Stimulated activated CD8-positive, alpha-beta memory T cell treated with anti-CD3 and anti-CD28 coated beads, Interleukin-4, amount 100 ng/mL, for 24 hours (primary cell): ENCODE measurements at places on chromosomes 12 and 14.

- DNase-seq, result no peak
These were observed 89.1 kb upstream of the STAC3 start for GRCh38 chr12:57340104-57340503.

- no peak for DNase-seq
These were observed 15.7 kb downstream of the FAR2 start for GRCh38 chr12:29164477-29165393.

GRCh38 chr14:105439710-105440553, 20.3 kb downstream of the MTA1 start:
- DNase-seq, result no peak

DNA sequence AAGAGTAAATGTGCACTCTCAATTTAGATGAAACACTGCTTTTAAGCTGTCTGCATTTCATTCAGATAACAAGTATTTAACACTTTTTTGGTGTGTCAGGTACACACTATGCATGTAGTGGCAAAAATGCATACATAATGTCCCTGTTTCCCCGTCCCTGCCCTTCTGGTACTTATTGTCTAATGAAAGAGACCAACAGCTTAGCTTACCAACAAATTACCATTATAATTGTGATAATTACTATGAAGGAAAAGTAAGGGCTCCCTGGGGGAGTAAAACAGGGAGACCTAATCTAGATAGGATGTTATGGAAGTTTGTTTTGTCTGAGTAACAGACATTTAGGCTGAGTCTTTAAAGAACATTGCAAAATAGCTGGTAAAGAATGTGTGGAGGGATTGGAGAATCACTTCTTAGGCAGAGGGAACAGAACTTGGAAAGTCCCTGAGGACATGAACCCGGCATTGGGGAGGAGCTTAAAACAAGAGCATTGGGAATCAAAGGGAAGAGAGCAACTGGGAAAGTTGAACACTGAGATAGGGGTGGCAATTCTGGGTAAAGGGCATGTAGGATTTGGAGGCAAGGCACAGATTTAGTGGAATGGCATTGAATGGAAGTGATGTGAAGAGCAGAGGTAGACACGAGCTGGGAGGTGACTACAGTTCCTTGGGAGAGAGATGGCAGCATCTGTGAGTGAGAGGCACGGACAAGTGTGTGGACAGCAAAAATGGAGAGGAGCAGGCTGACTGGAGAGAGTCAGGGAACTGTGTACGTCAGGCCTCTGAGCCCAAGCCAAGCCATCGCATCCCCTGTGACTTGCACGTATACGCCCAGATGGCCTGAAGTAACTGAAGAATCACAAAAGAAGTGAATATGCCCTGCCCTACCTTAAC, 181.6 kb downstream of the GRIP1 start:
- DNase-seq, result no peak

GRCh38 chr14:93712838-93713724, 75.2 kb downstream of the PRIMA1 start:
- DNase-seq, result no peak

- no peak for DNase-seq
These were observed 43.5 kb downstream of the NEUROD4 start for GRCh38 chr12:55063291-55063690.

DNA sequence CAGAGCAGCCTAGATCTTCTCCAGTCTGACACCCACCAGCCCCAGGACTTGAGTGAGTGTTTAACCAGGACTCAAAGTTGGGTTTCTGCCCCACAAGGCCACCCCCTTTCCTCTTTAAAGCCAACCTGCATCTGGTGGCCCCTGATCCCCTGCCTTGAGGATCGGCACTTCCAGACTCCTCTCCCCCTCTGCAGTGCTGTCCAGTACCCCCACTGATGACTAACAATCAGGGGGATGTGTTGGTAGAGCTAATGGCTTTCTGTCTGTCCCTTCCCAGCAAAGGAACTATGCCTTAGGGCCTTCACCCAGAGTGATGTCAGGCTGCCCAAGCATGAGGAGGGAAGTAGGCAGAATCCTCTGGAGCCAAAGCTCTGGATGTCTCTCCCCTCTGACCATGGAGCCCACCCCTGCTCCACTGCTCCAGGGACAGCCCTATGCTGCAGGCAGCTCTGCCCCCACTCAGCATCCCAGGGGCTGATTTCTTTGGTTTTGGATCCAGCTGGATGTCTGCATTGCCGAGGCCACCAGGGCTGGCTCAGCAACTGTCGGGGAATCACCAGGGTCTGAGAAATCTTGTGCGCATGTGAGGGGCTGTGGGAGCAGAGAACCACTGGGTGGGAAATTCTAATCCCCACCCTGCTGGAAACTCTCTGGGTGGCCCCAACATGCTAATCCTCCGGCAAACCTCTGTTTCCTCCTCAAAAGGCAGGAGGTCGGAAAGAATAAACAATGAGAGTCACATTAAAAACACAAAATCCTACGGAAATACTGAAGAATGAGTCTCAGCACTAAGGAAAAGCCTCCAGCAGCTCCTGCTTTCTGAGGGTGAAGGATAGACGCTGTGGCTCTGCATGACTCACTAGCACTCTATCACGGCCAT, 42.9 kb downstream of the DAD1 start:
- DNase-seq, result no peak

GRCh38 chr12:25301798-25302197, 51.1 kb upstream of the KRAS start:
- DNase-seq, result no peak

DNA sequence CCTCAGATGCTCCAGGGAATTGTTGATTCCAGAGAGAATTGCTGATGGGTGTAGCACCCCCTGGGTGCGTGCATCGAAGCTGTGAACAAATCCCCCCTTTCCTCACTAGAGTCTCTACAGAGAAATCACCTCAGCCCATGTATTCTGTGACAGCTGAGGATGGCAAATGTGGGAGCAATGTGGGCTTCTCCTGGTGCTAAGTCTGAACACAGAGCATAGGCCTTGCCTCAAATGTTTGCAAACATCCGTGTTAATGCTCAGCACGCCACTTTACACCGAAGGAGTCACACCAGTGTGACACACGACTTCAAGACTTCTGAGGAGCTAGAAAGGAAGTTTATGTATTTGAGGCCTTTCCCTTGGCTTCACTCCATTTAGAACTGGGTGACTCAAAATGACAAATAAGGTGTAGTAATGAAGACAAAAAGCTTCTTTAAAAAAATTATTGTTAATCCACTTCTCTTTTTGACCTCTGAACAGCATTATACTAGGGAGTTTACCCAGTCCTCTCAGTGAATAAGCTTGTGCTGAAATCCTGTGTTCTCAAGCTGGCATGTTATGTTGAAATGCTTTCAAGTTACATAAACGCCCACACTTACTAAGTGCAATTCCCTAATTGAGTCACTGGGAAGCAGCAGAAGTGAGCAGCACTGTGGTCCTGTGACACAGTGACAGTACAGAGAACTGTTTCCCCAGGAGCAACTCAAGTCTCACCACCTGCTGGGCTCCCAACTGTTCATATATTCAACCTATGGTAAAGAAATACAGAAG, 92.9 kb downstream of the FAR2 start:
- DNase-seq, result no peak

DNA sequence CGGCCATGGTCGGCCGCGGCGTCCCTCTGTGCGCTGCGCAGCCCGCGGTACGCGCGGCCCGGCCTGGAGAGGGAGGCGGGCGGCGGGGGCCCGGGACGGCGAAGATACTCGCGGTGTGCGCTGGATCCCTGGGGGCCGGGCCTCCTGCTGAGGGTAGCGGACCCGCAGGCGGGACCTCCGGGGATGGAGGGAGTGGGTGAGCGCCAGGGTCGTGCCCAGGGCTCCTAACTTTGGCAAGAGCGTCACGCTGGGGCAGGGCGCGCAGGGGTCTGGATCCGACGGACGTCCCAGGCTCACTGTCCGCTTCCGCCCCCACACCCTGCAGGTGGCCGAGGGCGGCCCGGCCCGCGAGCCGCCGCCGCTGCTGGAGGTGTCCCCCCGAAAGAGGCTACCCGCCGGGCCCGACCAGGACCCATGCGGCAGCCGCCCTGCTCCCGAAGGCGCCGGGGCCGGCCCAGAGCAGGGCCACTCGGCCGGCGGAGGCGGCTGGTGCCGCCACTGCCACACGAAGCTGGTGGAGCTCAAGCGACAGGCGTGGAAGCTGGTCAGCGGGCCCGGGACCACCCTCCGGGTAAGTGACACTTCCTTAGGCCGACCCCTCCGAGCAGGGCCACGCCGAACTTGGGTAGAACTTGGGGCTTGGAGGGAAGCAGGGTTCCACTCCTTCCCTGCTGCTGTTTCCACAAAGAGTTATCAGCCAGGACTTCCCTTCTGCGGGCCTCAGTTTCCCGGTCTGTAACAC, 502 bp downstream of the KIF26A start:
- no peak for DNase-seq

DNA sequence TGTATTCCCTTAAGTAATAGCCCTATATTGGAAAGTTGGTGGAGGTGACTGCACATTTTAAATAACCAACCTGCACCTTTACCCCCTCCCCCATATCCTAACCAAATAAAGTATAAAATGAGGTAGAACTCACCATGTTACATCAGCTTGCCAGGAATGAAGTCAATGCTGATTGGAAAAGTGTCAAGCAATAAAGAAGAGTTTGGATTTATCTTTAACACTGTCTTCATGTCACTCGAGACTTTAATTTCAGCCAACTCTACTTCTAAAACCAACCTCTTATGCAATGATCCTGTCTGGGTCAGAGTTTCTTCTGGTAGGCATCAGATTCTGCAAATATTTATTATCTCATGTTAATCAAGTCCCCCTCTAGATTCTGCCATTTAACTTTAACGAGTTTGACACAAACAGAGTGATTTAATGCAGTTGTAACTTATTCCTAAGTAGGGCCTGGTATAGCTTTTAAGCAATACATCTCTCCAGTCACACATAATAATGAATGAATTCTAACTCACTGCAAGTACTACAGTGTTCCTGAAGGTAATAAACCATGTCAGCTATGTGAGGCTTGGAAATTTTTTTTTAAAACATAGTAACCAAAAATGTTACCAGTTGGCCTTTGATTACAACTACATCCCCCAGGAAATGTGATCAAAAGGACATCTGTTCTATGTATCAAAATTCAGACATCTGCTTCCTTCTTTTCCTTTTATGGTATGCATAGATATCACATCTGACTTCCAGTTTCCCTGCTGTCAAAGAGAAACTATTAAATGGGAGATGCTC, 98.7 kb downstream of the ERGIC2 start:
- no peak for DNase-seq

GRCh38 chr12:110266381-110266960, 14.6 kb upstream of the ATP2A2 start:
- no peak for DNase-seq

DNA sequence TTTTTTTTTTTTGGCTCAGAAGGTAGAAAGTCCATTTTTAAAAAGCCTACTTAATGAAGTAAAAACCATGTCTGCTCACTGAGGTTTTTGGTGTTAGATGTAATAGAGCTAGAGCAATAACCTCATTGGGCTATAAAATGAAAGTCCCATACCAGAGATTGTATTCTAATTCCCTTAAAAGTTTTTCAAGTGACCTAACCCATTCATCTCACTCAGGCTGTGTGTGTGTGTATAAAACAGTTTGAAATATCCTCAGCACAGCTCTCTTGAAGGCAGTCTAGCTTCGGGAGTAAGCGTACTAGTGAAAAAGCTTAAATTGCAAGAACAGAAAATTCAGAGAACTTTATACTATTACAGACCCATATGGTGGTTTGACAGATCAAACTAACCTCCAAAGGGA, 313.8 kb downstream of the CEP128 start:
- DNase-seq, result no peak

GRCh38 chr12:28388879-28389278, 198.6 kb downstream of the CCDC91 start:
- no peak for DNase-seq

DNA sequence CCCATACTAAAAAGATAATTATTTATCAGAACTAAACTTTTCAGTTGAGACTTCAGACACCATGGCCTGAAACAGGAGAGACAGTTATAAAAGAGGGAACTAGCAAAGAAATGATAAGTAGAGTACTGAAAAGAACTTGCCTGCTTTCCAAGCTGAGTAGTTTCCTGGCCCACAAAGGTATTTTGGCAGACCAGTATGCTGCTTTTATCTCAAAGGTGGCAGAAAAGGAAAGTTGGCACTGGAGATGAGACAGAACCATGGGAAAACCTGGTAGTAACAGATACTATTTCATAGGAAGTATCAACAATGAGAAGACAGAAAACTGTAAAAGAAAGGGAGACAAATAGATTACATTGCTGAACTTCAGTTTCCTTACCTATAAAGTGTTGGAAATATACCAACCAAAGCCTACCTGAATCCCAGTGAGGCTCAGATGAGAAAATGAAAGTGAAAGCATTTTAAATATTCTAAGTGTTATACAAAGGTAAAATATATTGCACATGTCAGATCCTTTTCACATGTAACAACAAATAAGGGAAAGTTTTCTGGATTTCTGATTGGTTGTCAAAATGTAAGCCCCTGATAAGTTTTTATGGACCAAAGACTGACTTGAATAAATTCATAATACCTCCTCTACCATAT, 155.3 kb upstream of the FSCB start:
- no peak for DNase-seq

GRCh38 chr14:74302152-74302628, 544 bp downstream of the ABCD4 start:
- no peak for DNase-seq

DNA sequence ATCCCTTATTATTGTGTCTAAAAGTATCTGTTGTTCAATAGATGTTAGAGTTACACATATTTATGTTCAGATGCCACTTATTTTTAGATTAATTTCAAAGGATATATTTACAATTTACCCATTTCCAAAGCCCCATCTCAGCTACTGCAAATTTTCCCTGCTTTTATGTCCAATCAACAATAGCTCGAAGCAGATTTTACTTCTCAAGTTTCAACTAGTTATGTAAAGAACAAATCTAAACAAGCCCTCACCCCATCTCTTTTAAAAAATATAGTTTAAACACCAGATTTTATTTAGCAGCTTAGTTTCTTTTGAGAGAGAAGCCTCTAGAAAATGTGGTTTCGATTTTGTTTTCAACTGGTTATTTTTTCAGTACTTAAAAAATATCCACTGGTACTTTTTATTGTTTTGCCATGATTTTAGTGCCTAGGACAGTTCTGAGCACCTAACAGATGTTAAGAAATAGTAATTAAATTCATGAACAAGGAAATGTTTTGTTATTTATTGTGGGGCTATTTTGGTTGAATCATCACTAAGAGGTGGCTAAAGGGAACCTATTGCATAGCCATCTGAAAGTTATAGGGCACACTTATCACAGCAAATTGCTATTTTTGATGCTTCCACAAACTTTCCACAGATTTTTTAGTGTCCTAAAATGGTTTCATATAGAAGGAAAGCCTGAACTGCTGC, 96.2 kb upstream of the BMP4 start:
- DNase-seq, result no peak

DNA sequence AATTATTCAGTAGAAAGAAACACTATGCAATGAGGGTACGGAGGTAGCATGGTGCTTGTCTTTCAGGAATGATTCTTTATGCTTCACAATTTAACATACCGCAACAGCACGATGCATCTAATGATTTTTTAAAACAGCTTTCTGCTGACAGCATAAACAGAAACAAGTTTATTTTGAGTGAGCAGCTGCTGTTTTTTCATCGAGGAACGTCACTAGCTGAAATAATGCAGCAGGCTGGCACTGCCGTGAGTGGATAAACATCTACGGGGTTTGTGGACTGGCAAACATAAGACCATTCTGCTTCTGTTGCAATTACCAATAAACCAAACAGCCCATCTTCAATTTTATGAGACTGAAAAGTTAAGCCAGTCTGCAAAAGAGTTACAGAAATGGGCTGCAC, 871.8 kb downstream of the RPS29 start:
- DNase-seq, result no peak

- no peak for DNase-seq
These were observed 9.3 kb downstream of the EML1 start for GRCh38 chr14:99802301-99803105.
